Activated naive CD4-positive, alpha-beta T cell (primary cell): ENCODE measurements at places on chromosomes 3 and 15.

GRCh38 chr15:90675464-90675863 lies 41.7 kb upstream of the BLM start:
- no peak for DNase-seq

GRCh38 chr15:40192942-40193341 lies 32.1 kb downstream of the BUB1B start:
- DNase-seq, result no peak

- no peak for DNase-seq
These were observed 16.4 kb downstream of the CCR1 start for GRCh38 chr3:46191730-46192129.

- no peak for DNase-seq
These were observed 268.4 kb upstream of the ATP11B start for GRCh38 chr3:182524711-182525401.

- DNase-seq, result no peak
These were observed 23.2 kb downstream of the CYP8B1 start for GRCh38 chr3:42852441-42852840.

- DNase-seq, result no peak
These were observed 498.2 kb downstream of the NSUN3 start for GRCh38 chr3:94561094-94561493.

- no peak for DNase-seq
These were observed 118.4 kb upstream of the SPRED1 start for GRCh38 chr15:38134252-38134651.

DNA sequence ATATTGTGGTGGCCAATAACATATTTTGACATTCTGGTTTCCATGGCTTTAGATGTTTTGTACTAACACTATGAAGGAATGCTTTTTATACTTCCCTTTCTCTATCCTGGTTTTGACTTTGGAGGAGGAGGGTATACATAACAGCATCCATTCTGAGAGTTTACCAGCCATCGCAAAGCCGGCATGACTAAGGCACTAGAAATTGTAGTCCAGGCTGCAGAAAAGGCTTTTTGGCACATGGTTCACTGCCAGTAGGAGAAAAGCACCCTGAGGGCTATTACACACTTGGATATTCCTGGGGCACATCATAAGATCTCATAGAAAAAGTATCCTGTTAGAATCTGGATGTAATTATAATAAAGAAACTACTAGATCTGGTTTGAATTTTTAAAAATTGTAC lies 101.8 kb downstream of the STT3B start:
- no peak for DNase-seq

- DNase-seq, result no peak
These were observed 8.2 kb downstream of the SNX33 start for GRCh38 chr15:75655931-75656330.

DNA sequence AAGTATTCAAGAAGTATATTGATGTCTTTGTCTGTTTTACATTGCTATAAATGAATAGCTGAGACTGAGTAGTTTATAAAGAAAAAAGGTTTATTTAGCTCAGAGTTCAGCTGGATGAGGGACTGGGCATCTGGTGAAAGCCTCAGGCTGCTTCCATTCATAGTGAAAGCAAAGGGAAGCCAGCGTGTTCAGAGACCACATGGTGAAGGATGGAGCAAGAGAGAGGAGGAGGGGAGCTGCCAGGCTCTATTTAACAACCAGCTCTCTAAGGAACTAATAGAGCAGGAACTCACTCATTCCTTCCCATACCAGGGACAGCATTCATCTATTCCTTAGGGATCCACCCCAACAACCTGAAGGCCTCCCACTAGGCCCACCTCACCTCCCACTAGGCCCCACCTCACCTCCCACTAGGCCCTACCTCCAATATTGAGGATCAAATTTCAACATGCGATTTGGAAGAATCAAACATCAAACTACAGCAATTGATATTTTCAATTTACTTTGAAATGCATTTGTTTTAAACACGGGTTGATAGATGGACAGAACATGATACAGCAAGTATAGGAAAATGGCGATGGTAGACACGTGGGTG lies 167.5 kb upstream of the HES1 start:
- no peak for DNase-seq

DNA sequence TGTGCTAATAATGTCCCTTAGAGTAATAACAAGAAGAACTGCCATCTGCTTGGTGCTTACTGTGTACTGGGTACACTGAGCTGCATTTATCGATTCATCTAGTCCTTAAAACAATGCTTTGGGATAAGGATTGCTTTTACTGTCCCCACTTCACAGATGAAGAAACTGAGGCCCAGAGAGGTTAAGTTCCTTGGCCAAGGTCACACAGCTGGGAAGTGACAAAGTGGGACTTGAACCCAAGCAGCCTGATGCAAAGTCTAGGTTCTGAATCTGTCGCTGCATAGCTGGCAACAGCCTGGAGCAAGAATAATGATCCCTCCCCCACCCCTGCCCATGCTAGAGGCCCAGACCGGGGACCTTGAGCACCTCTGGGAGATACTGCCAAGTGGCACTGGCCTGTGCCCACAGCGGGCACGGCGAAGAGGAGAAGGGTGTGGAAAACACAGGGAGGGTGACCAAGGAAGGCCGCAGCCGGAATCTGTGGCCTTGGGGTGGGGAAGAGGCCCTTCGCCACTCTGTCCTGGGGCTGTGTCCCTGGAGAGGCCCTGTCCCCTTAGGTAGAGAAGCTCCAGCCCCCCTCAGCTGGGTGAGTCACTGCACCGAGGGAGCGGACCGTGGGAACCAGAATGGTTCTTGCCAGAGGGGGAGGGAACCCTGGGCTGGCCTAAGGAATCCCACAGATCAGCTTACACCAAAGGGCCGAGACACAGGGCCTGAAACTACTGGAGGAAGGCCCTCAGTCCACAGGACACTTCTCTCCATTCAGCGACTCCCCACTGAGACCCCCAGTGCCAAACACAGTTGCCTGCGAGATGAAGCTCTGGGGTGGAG lies 3.5 kb downstream of the PLXND1 start:
- no peak for DNase-seq

- DNase-seq, result no peak
These were observed 5.2 kb downstream of the MCTP2 start for GRCh38 chr15:94236608-94237007.
